ENCODE measurements at places on chromosomes 3 and 15. TPM values are rescaled to one million over a fixed set of nuclear protein-coding genes. Genes with fewer than 3 reads are reported as not detected.

DNA sequence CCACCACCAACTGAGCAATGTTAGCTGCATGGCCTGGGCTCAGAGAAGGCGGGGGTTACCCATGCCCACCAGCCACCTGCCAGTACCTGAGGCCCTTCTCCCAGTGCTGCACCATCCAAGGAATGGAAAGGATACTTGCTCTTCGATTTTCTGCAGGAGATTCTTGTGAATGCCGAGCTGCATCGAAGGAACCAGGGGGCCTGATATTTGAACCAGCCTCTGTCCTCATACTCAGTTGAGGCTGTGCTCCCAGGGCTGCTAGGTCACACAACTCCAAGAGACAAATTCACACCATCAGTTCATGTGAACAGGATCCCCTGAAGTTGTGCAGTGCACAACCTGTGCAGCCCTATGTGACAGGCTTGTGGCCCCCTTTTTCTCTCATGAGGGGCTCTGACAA lies 18.0 kb downstream of the PLA2G4F start:
- H3K36me3 ChIP-seq = no peaks in the 10 kb centered on the region
- peak; percentile 32 for DNase-seq
- no peak overlapping the region for H3K27ac ChIP-seq
- peaks cover 27% of the 10 kb centered on the region for H3K27me3 ChIP-seq

KBTBD12 gene
- not detected for total RNA-seq

DNA sequence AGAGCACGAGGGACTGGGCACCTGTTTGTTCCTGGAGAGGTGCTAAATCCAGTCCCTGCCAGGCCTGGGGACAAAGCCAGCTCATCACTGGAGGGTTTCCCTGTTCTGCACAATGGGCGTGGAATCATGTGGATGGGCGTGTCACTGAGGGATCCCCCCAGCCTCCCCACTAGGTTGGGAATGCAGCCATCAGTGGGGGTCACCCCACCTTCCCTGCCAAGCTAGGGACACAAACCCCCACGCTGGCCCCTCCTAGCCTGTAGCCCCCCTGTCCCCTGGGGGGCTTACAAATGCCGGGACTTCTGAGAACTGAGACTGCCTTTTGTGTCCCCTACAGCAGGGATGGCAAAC lies 61.9 kb downstream of the NSMCE3 start:
- H3K4me3 ChIP-seq = no peak overlapping the region
- no peak overlapping the region for H3K27ac ChIP-seq
- no peaks in the 10 kb centered on the region for H3K36me3 ChIP-seq

- DNase-seq = no peak
- no peaks in the 10 kb centered on the region for H3K27me3 ChIP-seq
- H3K4me3 ChIP-seq = no peak overlapping the region
- H3K36me3 ChIP-seq = no peaks in the 10 kb centered on the region
- H3K4me1 ChIP-seq = peaks cover 22% of the 10 kb centered on the region
- peak overlapping the region; percentile 55 for H3K27ac ChIP-seq
Measured at GRCh38 chr3:78337801-78338211, 1297.9 kb downstream of the ROBO2 start.

KBTBD8 gene
- total RNA-seq = 0.75 TPM

- no peaks in the 10 kb centered on the region for H3K36me3 ChIP-seq
- H3K27ac ChIP-seq = no peak overlapping the region
- H3K27me3 ChIP-seq = no peaks in the 10 kb centered on the region
- no peak for DNase-seq
Measured at GRCh38 chr3:158483701-158484235, 87.2 kb upstream of the MLF1 start.

DNA sequence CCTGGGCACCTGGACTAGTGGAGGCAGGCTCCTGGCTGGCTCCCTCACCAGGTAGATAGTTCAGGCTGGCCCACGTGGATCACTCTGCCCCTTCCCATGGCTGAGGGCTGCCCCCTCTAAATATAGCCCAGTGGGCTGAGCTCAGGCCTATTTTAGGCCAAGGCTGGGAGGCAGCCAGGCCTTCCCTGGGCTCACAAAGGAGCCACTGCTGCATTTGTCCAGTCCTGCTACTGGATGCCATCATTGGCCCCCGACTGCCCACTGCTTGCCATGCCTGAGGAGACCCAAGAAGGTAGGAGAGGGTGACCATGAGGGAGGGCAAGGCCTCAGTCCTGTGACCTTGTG lies at the start of gene LSMEM2:
Gene LSMEM2, plus strand, starts transcription at position 208 of the 345 bp plus-strand sequence. Its CDS starts 27 bp downstream, at position 235.
- H3K4me3 ChIP-seq = no peak within 1 kb of the TSS
- H3K4me1 ChIP-seq = peaks cover 14% of the 10 kb centered on the region
- no peak for DNase-seq
- peaks cover 16% of the 10 kb centered on the region for H3K27me3 ChIP-seq
- no peak within 1 kb of the TSS for H3K27ac ChIP-seq

CAMP gene
- total RNA-seq = not detected

C2CD4A gene
- total RNA-seq = not detected

ALDH1L1 gene
- total RNA-seq = 1.4 TPM

- peak overlapping the region; percentile 52 for H3K27ac ChIP-seq
- peaks cover 15% of the 10 kb centered on the region for H3K36me3 ChIP-seq
- DNase-seq = no peak
- H3K27me3 ChIP-seq = peaks cover 9% of the 10 kb centered on the region
- H3K4me3 ChIP-seq = peak overlapping the region; percentile 88
Measured at GRCh38 chr15:45402955-45403877, 24.9 kb upstream of the GATM start.

DNA sequence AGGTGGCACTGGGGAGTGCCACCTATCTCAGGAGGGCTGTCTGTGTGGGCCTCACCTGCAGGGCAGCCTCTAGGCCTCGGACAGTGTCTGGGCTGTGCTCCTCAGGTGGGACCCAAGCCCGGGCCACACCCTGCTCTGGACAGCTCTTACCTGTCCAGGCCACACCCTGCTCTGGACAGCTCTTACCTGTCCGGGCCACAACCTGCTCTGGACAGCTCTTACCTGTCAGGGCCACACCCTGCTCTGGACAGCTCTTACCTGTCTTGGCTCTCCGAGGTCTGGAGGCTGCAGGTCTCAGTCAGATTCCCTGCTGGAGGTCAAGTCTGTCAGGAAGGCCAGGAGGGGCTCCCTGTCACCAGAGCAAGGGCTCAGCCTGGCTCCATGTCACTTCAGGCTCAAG lies 80.6 kb downstream of the LINGO1 start:
- no peak overlapping the region for H3K4me3 ChIP-seq
- H3K4me1 ChIP-seq = no peaks in the 10 kb centered on the region
- H3K36me3 ChIP-seq = no peaks in the 10 kb centered on the region
- DNase-seq = no peak
- no peaks in the 10 kb centered on the region for H3K27me3 ChIP-seq

DNA sequence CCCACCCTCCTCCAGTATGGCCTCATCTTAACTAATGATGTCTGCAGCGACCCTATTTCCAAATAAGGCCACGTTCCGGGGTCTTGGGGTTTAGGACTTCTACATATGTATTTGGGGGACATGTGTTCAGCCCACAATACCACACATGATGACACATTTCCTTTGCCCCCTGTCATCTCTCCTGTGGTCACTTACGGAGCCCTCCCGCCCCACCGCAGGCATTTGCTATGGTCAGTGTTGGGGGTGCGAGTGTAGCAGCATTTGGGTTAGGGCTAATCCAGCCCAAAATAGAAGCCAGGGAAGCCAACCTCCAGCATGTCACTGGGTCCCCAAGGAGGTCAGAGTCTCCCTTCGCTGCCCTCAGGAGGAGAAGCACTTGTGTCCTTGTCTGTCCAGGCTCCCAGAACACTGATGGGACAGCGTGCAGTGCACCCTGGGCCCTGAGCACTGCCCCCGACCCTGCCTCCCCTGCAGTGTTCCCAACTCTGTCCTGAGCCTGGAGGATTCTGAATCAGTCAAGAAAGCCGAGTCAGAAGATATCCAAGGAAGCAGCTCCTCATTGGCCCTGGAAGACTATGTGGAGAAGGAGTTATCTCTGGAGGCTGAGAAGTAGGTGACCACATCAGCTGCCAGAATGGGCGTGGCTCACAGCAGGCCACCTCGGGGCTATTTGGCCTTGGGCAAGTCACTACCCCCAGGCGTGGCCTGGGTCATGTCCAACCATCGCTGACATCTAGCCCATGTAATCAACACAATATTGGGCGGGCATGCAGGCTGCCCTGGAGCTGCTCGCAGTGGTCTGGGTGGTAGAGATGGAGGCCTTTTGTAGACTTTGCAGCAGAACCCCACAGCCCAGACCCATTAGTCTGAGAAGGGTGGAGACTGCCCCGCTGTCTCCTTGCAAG lies 46.9 kb upstream of the FGD5 start:
- no peak overlapping the region for H3K4me3 ChIP-seq
- H3K36me3 ChIP-seq = no peaks in the 10 kb centered on the region
- H3K4me1 ChIP-seq = no peaks in the 10 kb centered on the region
- no peak overlapping the region for H3K27ac ChIP-seq

DNA sequence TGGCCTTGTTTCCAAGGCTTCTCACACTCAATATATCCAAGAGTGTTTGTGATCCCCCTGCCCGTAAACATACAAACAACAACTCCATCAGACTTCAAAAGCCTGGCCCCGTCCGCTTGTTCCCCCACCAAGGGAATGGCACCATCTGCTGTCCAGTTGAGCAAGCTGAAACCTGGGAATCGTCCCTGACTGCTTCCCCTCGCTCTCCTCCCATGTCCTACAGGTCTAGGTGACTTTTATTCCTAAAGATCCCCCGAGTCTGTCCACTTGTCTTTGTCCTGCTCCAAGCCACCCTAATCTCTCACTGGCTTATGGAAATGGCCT lies 27.9 kb upstream of the FAM174B start:
- no peak overlapping the region for H3K4me3 ChIP-seq
- H3K27ac ChIP-seq = no peak overlapping the region
- H3K4me1 ChIP-seq = peaks cover 20% of the 10 kb centered on the region
- H3K27me3 ChIP-seq = peaks cover 42% of the 10 kb centered on the region

ZNF660 gene
- total RNA-seq = 11.2 TPM

GRCh38 chr3:7309641-7310102 lies 448.8 kb downstream of the GRM7 start:
- H3K4me3 ChIP-seq = no peak overlapping the region
- no peak for DNase-seq
- no peaks in the 10 kb centered on the region for H3K27me3 ChIP-seq
- H3K4me1 ChIP-seq = no peaks in the 10 kb centered on the region

- H3K4me1 ChIP-seq = no peaks in the 10 kb centered on the region
- H3K4me3 ChIP-seq = no peak overlapping the region
- H3K36me3 ChIP-seq = peaks cover 3% of the 10 kb centered on the region
Measured at GRCh38 chr3:79497447-79498111, 270.2 kb downstream of the ROBO1 start.

GRCh38 chr15:40233727-40234577 lies 4.9 kb upstream of the PAK6 start:
- peaks cover 4% of the 10 kb centered on the region for H3K4me1 ChIP-seq
- H3K4me3 ChIP-seq = no peak overlapping the region
- H3K27me3 ChIP-seq = peaks cover 4% of the 10 kb centered on the region
- no peak for DNase-seq

GRCh38 chr3:6928064-6928463 lies 67.1 kb downstream of the GRM7 start:
- DNase-seq = no peak
- no peaks in the 10 kb centered on the region for H3K27me3 ChIP-seq
- H3K4me3 ChIP-seq = no peak overlapping the region
- H3K27ac ChIP-seq = no peak overlapping the region
